ENCODE measurements at places on chromosomes 7 and 10.
A peak's percentile ranks its signal among the peaks of the same experiment; 100 is the strongest.

DNA sequence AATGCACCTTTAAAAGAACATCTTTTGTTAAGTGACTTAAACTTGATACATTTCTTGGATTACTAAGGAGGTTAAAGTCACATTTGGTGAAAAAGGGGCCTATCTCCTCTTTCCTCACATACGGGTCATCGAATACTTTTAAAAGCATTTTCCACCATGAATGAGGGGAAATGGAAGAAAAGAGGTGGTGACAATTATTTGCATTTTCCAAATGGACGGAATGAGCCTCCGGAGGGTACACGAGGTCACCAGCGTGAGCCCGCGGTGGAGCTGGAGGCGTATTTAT, 1.0 kb upstream of the BMPR1A start:
- no peak for DNase-seq

DNA sequence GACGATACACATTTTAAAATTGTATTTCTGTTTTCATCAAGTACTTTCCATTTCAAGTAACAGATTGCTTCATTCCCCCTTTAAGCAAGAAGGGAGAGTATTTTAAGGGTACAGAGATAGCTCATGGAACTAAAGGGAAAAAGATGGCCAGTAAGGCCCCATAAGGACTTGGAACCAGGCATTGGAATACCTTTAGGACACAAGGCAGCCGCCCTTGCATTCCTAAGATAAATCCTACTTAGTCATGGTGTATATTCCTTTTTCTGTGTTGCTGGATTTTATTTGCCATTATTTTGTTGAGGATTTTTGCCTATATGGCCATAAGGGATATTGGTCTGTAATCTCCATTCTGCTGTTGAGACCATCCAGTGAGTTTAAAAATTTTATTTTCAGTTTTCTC, 49.2 kb downstream of the BTRC start:
- no peak for DNase-seq

- DNase-seq: no peak
These were observed 194.6 kb upstream of the DKK1 start for GRCh38 chr10:52119507-52119906.

DNA sequence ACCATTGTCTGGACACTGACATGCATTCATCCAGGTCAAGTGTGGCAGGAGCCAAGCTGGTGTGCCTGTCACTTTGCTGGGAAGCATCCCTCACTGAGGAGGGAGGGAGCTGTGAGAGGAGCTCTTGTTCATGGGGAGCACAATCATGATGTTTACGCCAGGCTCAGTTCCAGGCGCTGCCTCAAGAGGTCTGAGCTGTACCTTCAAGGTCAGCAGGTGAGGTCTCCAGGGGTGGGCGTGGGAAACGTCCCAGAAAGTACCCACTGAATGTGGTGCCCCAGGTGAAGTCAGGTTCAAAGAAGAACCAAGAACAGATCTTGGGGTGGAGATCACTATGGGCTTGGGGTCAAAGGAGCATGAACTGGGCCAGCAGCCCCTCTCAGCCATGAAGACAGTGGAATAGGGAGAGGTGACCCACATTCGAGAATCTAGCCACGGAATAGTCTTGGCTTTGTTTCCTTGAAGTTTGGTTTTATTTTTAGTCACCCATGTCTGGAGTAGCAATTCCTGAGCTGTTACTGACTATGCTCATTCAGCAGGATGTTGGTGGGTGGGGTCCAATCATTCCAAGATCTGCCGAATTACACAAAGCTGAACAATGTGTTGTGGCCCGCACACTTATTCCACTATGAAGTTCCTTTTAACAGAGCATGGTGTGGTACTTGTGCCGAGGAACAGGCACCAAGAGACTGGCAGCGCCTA, 29.3 kb downstream of the NPS start:
- DNase-seq: no peak

DNA sequence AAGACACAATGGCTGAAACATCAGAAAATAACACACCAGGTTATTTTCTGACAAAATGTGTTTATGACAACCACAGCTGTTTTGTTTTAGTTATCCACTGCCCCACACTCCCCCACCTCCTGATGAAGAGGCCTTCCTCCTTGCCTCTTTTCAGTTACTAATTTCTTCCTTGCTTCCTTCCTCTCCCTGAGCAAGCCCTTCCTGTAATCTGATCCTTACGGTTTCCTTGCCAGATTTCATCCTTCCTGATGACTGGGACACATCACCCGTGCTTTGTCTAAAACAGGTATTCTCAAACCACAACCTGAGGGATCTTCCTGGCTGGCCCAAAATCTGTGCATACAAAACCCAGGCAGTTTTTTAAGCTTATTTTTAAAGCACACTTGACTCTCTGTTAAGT, 39.4 kb downstream of the CHST15 start:
- DNase-seq: peak; percentile 71

DNA sequence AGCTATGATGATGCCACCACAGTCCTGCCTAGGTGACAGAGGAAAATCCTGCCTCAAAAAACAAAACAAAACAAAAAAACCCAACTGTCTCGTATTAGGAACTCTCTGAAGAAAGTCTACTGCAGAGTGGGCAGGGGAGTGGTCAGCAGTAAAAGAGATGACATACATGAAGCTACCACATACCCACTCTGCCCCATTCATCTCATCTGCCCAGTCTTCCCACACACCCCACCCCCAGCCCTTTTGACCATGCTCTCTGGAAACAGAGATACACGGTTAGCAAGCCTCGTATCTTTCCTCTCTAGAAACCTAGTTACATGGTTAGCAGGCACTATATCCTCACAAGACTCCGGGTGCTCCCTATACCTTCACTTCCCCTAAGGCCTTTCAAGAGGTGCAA, 8.3 kb downstream of the SLC37A3 start:
- no peak for DNase-seq

- DNase-seq: no peak
These were observed 818 bp upstream of the SUPV3L1 start for GRCh38 chr10:69179089-69179742.

DNA sequence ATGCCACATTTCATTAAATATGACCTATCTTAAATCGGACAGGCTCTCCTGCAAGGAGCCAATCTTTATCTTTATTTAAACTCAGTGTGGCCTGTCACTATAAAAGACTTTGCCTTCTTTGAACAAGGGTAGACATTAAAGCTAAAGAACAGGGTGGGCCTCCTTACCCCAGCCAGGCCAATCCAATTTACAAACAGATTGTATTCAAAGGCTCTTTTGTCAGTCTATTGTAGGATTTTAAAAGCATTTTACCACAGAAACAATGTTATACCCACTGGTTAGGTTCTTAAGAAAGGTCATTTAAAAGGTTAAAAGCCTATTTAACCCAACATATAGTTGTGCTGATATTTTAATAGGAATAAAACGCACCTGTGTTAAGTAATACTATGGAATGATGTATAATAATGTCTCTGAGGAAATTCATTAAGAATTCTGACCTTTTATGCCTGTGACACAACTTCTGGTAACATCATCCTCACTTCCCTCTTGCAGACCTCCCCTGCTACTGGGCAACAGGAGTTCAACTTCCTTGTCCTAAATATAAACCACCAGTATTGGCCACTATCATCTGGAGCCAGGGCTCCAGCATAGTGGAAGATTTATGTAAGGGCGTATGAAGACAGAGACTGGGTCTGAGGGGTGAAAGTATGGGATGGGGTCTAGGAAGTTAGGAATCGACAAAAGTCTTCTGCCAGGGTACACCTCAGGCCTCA, 32.5 kb downstream of the MTERF1 start:
- no peak for DNase-seq

- peak; percentile 49 for DNase-seq
These were observed 1.8 kb downstream of the SNCG start for GRCh38 chr10:86960003-86960862.

Measured in mammary epithelial cell (primary cell).